Mucosa of gallbladder (tissue), 1 donor: ENCODE measurements at places on chromosomes 3 and 15. TPM values are rescaled to one million over a fixed set of nuclear protein-coding genes. Genes with fewer than 3 reads are reported as not detected.

DNA sequence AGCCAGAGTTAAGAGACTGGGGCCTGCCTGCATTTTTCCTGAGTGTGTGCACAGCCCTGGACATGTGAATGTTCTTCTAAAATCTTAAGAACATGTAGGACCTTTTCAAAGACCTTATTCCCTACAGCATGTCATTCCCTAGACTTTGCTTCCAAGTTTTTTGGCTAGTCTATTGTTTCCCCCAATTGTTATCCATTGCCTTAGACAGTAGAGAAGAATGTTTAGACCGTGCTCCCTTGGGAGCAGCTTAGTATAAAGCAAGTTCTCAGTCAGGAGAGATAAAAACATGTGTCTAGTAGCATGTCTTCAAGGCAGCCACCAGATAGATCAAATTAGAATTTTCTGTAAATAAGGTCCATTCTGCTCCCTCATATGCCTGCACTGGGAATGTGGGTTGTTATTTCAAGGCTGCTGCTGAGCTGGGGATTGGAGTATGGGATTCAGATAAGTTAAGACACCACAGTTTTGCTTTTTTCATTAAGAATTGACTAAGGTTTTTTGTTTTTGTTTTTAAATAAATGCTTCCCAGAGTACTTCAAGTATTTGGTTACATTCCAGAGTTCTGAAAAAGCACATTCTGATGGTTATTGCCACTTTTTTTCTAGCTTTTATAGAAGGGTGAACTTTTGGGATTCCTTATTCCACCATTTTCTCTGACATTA is 246.7 kb downstream of the RORA start:
- no peak for DNase-seq

- DNase-seq, result no peak
Measured at GRCh38 chr3:115689928-115690327, 66.6 kb downstream of the GAP43 start.

GRCh38 chr3:132964266-132964665 is 73.9 kb upstream of the TMEM108 start:
- no peak for DNase-seq

- no peak for DNase-seq
Measured at GRCh38 chr3:190863119-190863465, 598 bp upstream of the GMNC start.

GRCh38 chr3:18208856-18209255 is 216.3 kb downstream of the SATB1 start:
- no peak for DNase-seq

- DNase-seq, result no peak
Measured at GRCh38 chr15:97652041-97652440, 308.5 kb upstream of the ARRDC4 start.

DNA sequence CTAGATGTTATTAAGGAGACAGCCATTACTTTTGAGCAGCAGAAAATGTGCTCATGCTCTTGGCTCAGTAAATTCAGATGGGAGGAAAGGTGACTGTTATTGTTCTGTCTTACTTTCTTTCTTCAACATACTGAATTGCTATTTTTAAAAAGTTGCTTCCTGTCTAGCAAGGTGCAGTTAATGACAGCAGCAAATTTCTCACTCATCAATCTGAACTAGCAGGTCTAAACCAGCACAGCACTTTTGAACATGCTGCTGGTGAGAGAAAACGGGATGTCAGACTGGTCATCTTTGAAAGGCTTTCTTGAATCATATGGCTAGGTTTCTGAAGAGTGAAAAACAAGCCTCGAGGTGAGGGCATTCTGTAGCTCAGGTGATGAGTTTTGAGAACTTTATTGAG is 384.7 kb downstream of the MFSD1 start:
- DNase-seq, result no peak

DNA sequence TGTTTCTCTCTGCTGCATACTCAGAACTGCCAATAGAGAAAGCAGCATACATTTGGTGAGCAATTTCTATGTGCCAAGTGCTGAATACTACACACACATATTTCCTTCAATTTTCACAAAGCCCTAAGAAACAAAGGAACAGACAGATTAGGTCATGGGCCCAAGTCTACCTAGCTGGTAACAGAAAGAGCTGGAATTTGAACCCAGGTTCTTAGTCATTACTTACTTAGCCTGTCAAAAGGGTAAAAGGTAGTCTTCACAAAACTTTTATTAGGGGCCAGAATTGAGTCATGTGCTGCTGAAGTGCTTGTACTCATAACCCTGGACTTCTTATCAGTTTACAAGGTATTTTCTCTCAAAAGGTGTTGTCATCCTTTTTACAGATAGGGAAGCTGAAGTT is 10.4 kb upstream of the ABHD17C start:
- DNase-seq, result no peak

DNA sequence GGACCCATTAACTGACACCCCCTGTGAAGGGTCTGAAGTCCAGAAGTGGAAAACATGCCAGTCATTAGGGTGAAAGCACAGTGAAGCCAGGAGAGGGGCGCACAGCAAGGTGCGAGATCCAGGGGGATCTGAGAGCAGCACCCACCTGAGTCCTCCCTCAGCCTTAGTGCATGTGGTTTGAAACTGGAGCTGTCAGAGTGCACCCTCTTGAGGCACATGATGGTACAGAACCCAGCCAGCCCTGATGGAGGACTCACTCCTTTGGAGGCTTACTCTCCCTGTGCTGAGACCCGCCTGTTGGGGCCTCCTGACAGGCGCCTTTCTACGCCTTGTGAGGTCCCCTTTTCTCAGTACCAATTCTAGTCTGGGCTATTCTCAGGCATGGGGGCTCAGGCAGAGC is 77.8 kb downstream of the IL20RB start:
- DNase-seq, result no peak

GRCh38 chr3:65347166-65347565 is 659.4 kb upstream of the ADAMTS9 start:
- DNase-seq, result no peak

GRCh38 chr15:90618330-90619125 is 88.8 kb downstream of the CRTC3 start:
- no peak for DNase-seq

DNA sequence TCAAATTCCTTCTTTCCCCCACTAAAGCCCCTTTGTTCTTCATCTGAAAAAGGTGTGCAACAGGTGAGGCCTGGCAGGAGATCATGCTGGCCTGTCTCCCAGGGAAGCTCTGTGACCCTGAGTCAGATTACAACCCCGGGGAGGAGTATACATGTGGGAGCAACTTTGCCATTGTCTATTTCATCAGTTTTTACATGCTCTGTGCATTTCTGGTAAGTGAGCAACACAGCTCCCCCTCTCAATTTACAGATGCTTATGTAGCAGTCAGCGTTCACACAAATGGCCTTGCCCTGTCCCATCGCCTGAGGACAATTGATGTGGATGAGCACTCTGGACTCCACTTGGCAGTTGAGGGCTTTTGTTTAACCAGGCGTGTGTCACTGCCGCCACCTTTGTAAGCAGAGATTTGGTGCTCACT is 70.4 kb downstream of the CHDH start:
- DNase-seq, result no peak

GRCh38 chr3:85781806-85782205 is 823.0 kb downstream of the CADM2 start:
- no peak for DNase-seq

- no peak for DNase-seq
Measured at GRCh38 chr3:10546181-10546624, 40.8 kb upstream of the ATP2B2 start.

DNA sequence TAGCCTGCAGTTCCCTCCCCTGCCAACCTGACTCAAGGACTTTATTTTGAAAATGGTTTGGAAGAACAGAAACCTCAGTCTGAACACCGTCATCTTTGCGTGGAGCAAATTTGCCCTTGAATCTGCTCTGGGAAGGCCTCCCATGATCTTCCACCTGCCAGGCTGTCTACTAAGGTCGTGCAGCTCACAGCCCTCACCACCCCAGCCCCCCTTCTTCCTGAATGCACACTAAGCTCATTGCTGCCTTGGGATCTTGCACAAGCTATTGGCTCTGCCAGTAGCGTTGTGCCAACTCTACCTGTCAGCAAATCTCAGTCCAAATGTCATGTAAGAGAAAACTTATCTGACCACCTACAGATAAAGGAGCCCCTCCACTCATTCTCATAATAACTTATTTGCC is 141.5 kb downstream of the USP13 start:
- no peak for DNase-seq

DNA sequence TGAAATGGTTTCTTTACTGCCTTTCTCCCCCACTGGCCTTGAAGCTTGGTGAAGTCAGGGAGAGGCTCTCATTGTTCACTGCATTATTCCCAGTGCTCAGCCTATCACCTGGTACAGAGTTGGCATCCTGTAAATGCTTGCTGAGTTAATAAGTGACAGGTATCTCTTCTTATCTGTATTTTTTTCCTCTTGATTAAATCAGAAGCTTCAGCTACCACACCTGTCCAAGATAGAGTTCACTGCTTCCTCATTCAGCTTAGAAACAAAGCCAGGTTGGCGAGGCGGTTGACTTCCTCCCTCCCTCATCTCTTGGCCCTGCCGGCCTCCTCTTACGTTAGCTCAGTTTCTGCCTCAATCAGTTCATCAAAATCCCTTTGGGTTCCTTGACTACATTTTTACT is 142.8 kb downstream of the LIPC start:
- peak; percentile 72 for DNase-seq

DNA sequence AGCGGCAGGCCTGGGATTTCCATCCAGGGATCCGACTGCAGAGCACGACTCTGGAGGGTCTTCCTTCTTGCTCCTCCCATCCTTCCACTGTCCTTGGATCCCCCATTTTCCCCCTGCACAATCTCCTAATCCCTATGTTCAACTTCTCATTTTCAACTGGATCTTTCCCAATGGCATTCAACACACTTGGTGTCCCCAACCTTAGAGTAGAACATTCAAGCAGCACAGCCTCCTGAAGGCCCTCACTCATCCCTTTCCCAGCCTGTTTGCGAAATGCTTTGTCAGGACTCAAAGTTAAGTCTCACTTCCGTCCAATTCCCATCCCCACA is 32.3 kb downstream of the RPN1 start:
- DNase-seq, result no peak

DNA sequence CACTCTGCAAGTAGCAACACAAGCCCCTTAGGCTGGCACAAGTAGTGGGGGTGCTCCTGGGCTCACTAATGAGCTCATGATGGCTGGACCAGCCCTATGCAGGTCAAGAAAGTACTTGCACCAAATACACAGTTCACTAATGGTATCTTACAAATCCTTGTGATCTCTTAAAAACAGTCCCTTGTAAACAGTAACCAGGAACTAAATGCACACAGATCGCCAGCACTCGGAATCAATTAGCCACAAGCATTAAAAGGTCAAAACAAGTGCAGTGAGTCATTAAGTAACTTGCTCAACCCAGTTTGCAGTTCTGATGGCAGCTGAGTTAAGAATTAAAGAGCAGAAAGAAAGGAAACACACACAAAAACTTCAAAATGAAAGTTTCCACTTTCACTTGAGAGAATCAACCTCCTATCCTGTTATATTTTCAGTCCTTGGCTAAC is 43.2 kb downstream of the ARHGEF3 start:
- DNase-seq, result peak; percentile 75

DNA sequence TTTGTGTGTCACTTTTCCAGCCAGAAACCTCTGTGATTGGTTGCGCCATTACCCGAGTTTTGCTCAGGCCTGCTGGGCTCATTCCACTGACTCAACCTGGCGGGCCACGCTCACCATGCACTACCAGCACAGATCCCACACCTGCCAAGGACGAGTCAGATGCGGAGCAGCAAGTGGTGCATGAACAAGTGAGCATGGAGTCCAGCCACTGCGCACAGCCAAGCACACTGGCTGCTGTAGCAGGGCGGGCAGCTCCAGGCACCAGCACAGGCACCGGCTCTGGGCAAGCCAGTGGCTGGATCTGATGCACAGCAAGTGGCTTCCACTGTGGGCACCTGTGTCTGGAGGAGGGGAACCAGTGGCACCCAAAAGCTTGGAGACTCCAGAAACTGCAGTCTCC is 110.4 kb downstream of the CBLB start:
- DNase-seq, result no peak

- peak; percentile 17 for DNase-seq
Measured at GRCh38 chr3:132164469-132165092, 129.8 kb upstream of the CPNE4 start.

GRCh38 chr3:9730657-9731205 is 804 bp upstream of the BRPF1 start:
- DNase-seq, result no peak

DNA sequence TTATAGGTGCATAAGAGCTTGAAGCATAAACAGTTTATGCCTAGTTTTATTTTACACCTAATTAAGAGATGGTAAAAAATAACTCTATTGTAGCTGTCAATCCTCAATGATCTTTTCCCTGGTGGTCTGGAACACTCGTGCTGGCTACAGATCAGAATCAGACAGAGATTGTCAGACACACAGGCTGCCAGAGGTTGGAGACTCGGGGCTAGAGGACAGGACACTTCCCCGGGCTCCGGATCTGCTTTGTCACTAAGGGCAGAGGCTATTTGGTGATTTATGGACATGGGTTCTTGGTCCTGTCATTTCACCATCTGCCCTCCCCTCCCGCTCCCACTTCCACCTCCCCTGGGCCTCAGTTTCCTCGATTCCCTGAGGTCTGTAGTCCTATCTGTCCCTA is 16.5 kb upstream of the FAM174B start:
- no peak for DNase-seq

DNA sequence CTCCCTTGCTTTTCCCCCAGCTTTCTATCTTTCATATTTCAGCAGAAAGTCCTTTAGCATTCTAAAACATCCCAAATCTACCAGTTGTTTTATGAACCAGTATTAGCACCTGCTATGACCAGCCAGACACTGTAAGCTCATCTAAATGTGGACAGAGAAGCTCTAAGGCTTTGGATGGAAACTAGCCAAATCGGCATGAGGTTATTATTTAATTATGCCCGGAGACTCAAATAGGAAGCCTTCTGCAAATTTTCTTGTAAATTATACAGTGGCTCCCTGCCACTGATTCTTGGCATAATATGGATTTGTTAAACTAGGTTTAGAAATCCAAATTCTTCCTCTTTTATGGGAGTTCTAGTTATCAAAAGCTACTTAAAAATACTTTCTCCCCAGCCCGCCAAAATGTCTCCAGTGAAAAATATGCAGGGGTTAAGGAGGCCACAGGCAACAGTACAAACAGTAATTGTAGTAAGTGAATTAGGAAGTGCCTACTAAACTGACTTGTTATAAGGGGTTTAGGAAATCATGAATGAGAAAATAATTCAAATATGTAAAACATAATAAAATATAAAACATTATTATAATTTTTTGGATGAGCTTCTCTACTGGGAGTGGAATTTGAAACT is 15.4 kb downstream of the MYH15 start:
- DNase-seq, result no peak

DNASE1L3 gene
- total RNA-seq, result 2.3 TPM

HIGD2B gene
- total RNA-seq, result not detected

ZNF620 gene
- total RNA-seq, result 3.2 TPM

MTMR10 gene
- total RNA-seq, result 28.3 TPM

COL6A5 gene
- total RNA-seq, result not detected

CGNL1 gene
- 7.9 TPM for total RNA-seq

ZNF662 gene
- 8.6 TPM for total RNA-seq

NOX5 gene
- total RNA-seq, result 0.26 TPM

PRKCD gene
- total RNA-seq, result 103 TPM

CLSTN2 gene
- 7.1 TPM for total RNA-seq

UCN2 gene
- total RNA-seq, result not detected
